Upper lobe of left lung (tissue), 6 donors: ENCODE measurements at places on chromosomes 7 and 10.

GRCh38 chr10:14588084-14588937, 186.4 kb downstream of the FAM107B start:
- no peak for DNase-seq
- H3K27me3 ChIP-seq = no peaks in the 10 kb centered on the region
- peaks cover 15% of the 10 kb centered on the region for H3K4me1 ChIP-seq
- H3K4me3 ChIP-seq = no peak overlapping the region

DNA sequence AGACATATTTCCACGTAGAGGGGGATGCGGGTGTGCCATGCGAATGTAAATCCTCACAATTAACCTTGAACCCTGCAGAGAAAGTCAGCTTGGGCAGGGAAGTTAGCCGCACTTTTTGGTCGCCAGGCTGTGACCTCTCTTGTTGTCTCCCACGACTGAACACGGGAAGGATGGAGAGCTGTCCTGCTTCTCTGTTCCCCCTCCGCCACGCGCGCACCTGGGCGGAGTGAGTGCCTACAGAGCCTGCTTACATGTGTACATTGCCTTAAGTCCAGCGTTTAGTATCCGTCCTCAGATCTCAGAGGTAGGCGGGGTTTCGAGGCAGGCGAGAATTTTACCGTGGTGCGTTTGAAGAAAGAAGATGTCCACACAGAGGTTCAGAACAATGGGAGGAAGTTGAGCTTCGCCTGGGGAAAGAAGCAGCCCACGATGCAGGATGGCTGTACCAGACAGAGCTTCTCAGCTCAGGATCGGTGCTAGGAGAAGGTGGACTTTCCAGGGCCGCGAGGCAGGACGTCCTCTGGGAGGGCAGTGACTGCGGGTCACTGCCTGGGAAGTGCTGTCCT, 482 bp upstream of the ERCC6 start:
- no peaks in the 10 kb centered on the region for H3K36me3 ChIP-seq
- peak; percentile 36 for DNase-seq
- H3K4me1 ChIP-seq = peaks cover 16% of the 10 kb centered on the region
- peak overlapping the region; percentile 76 for H3K4me3 ChIP-seq
- H3K27me3 ChIP-seq = no peaks in the 10 kb centered on the region
- peak overlapping the region; percentile 81 for H3K27ac ChIP-seq

GRCh38 chr10:129755621-129756020, 208.5 kb downstream of the EBF3 start:
- H3K27ac ChIP-seq = no peak overlapping the region
- H3K4me1 ChIP-seq = no peaks in the 10 kb centered on the region

- no peak for DNase-seq
- H3K27me3 ChIP-seq = no peaks in the 10 kb centered on the region
- H3K4me3 ChIP-seq = no peak overlapping the region
- no peaks in the 10 kb centered on the region for H3K4me1 ChIP-seq
- no peaks in the 10 kb centered on the region for H3K36me3 ChIP-seq
Observed at GRCh38 chr10:125661941-125662515, 20.9 kb downstream of the TEX36 start.

- peak; percentile 93 for DNase-seq
- no peaks in the 10 kb centered on the region for H3K36me3 ChIP-seq
- no peak overlapping the region for H3K27ac ChIP-seq
- no peaks in the 10 kb centered on the region for H3K27me3 ChIP-seq
- no peak overlapping the region for H3K4me3 ChIP-seq
Observed at GRCh38 chr7:63900394-63901203, 98.0 kb upstream of the ZNF722 start.

DNA sequence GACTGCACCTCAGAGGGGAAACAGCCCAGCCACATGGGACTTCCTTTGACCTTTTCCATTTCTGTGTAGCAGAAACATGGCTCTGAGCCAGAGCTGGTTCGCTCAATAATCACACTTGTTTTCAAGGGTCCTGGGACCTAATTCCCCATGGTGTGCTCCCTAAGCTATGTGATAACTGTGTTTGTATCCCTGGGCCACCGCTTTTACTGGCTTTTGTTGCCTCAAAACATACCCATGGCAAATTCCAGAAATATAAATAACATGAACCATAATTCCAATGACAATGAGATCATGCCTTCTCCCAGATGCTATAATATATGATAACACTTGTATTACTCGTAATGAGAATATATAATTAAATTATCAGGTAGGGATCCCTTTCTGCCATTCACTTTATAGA, 196.4 kb downstream of the GFRA1 start:
- H3K36me3 ChIP-seq = no peaks in the 10 kb centered on the region
- H3K27me3 ChIP-seq = no peaks in the 10 kb centered on the region

DNA sequence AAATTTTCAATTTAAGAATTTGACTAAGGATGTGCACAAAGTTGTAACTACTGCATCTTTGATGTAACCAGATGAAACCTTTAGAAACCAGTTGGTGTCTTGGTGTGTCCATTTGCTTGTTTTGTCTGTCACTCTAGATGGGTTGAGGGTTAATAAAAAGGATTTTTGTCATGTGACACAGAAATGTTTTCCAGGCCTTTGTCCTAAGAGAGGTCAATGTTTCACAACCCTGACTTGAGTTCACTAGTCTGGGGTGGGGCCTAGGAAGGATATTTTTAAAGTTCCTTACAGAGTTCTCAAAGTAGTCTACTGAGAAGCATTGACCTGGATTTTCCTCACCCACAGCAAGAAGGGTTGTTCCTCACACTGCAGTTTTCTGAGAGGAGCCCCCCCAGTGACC, 90.3 kb downstream of the HERPUD2 start:
- no peaks in the 10 kb centered on the region for H3K4me1 ChIP-seq
- H3K27me3 ChIP-seq = no peaks in the 10 kb centered on the region
- no peak overlapping the region for H3K4me3 ChIP-seq
- no peaks in the 10 kb centered on the region for H3K36me3 ChIP-seq
- DNase-seq = no peak

GRCh38 chr7:135121868-135122267, 26.0 kb upstream of the TMEM140 start:
- no peak overlapping the region for H3K4me3 ChIP-seq
- no peak for DNase-seq
- no peak overlapping the region for H3K27ac ChIP-seq
- no peaks in the 10 kb centered on the region for H3K4me1 ChIP-seq
- no peaks in the 10 kb centered on the region for H3K27me3 ChIP-seq

GRCh38 chr10:50610368-50610767, 13.4 kb downstream of the SGMS1 start:
- H3K4me3 ChIP-seq = no peak overlapping the region
- no peak overlapping the region for H3K27ac ChIP-seq
- H3K27me3 ChIP-seq = no peaks in the 10 kb centered on the region
- DNase-seq = peak; percentile 25

DNA sequence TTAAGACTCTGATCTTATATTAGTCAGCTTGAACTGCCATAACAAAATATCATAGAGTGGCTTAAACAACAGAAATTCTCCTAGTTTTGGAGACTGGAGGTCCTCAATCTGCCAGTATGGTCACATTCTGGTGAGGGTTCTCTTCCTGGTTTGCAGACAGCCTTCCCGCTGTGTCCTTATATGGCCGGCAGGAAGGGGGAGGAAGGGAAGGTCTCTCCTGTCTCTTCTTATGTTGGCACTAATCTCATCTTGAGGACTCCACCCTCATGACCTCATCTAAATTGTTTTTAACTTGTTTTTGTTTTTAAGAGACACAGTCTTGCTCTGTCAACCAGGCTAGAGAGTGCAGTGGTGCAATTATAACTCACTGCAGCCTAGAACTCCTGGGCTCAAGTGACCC, 53.1 kb downstream of the VPS41 start:
- H3K4me3 ChIP-seq = no peak overlapping the region
- no peak overlapping the region for H3K27ac ChIP-seq
- no peaks in the 10 kb centered on the region for H3K36me3 ChIP-seq
- H3K27me3 ChIP-seq = no peaks in the 10 kb centered on the region
- H3K4me1 ChIP-seq = peaks cover 11% of the 10 kb centered on the region

- no peak overlapping the region for H3K4me3 ChIP-seq
- no peak for DNase-seq
- H3K27me3 ChIP-seq = no peaks in the 10 kb centered on the region
- H3K4me1 ChIP-seq = peaks cover 7% of the 10 kb centered on the region
Observed at GRCh38 chr7:111108496-111108895, 17.6 kb downstream of the LRRN3 start.

- no peaks in the 10 kb centered on the region for H3K36me3 ChIP-seq
- no peak for DNase-seq
- H3K4me3 ChIP-seq = no peak overlapping the region
Observed at GRCh38 chr7:24545215-24545614, 28.0 kb upstream of the PALS2 start.

GRCh38 chr7:20224025-20224424, 6.8 kb upstream of the MACC1 start:
- no peaks in the 10 kb centered on the region for H3K27me3 ChIP-seq
- peaks cover 16% of the 10 kb centered on the region for H3K4me1 ChIP-seq
- no peak overlapping the region for H3K27ac ChIP-seq
- H3K36me3 ChIP-seq = no peaks in the 10 kb centered on the region
- DNase-seq = no peak

DNA sequence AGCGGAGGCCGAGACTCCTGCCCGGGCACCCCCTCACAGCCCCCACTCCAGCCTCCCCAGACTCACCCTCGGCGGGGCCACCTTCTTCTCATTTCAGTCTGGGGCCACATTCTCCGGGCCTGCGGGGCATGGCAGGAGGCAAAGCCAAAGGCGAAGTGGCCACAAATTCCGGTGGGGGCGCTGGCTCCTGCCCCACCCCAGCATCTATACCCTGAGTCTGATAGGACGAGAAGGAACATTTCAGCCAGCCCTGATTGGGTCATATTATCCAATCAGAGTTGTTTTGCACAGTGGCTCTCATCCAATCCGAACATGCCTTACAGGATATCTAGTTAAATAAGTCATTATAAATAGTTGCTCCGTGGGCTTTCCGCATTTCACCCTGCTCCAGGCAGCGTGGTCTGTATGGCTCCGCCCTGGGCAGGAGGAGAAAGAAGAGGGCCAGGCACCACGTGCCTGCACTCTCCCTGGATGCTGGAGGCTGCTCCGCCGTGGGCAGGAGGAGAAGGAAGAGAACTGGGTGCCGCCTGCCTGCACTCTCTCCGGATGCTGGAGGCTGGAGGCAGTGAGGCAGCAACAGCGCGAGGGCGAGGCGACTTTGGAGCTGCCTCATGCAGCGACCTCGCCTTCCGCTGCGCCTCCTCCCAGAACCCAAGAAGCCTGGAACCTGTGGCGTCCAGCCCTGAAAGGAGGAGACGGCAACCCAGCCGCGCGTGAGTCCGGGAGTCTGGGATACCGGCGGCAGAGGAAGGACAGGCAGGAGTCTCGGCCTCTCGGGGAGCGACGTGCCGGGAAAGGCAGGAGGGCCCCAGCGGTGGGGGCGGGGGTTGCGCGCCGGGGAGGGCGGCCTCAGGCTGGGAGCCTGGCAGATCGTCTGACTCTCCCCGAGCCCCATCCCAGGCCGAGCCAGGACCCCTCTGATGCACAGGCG, 162.9 kb downstream of the ZNF33B start:
- H3K4me1 ChIP-seq = no peaks in the 10 kb centered on the region
- peak overlapping the region; percentile 57 for H3K4me3 ChIP-seq
- H3K27ac ChIP-seq = peak overlapping the region; percentile 7
- H3K36me3 ChIP-seq = no peaks in the 10 kb centered on the region
- peak; percentile 88 for DNase-seq

- H3K27ac ChIP-seq = no peak overlapping the region
- H3K36me3 ChIP-seq = no peaks in the 10 kb centered on the region
- DNase-seq = no peak
- no peaks in the 10 kb centered on the region for H3K27me3 ChIP-seq
- no peak overlapping the region for H3K4me3 ChIP-seq
- H3K4me1 ChIP-seq = no peaks in the 10 kb centered on the region
Observed at GRCh38 chr10:30596013-30596412, 33.5 kb downstream of the LYZL2 start.

DNA sequence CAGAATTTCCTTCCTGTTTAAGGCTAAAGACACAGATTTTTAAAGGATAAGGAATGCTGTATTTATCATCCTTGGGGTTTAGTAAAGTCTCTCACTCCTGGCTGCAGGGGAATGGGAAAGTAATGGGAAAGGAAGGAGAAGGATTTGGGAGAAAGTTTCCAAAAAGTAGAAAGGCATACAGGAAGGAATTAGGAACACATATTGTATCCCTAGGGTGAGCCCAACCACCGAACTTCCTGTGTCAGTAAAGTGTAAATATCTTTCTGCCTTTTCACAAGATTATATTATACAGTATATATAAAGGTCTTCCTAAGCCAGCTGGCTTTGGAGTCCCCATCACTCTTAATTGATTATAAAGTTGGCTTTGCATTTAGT, 12.0 kb upstream of the UBE2D1 start:
- H3K4me1 ChIP-seq = peaks cover 9% of the 10 kb centered on the region
- no peaks in the 10 kb centered on the region for H3K36me3 ChIP-seq
- H3K4me3 ChIP-seq = no peak overlapping the region
- no peak overlapping the region for H3K27ac ChIP-seq
- DNase-seq = no peak
- H3K27me3 ChIP-seq = no peaks in the 10 kb centered on the region

DNA sequence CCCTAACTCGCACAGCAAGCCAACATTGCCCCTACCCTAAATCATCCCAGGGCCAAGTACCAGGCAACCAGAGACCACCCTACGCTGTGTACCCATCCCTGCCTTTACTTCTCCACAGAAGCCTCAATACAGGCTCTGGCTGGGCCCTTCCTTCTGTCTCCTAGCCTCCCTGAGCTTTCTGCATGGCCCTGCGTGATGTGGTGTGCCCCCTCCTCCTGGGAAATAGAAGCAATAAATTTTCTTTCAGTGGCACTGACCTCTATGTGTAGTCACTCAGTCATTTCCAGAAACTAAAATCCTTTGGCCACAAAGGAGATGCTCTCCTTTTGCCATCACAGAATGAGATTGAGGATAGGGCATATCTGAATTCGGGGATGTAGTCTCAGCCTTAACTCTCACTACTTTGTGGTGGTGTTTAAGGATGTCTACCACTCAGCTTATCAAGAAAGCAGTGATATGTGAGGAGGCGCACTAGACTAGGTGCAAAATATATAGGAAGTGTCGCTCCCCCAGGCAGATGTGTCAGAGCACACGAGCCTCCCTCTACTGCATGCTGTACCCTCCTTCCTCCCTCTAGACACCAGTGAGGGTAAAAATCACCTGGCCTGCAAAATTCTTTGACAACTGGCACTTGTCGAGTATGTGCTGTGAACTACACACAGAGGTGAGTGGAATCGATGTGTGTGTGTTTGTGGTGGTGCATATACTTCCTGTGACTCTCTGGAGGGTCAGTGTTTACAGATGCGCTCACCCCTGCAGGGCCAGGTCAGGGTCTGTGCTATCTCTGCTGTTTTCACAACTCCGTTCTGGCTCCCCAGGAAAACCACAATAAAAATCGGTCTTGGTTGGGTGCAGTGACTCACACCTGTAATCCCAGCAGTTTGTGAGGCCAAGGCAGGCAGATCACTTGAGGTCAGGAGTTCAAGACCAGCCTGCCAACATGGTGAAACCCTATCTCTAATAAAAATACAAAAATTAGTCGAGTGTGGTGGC, 825.9 kb upstream of the IGFBP3 start:
- no peaks in the 10 kb centered on the region for H3K27me3 ChIP-seq
- H3K27ac ChIP-seq = no peak overlapping the region
- no peak for DNase-seq
- H3K36me3 ChIP-seq = no peaks in the 10 kb centered on the region
- no peaks in the 10 kb centered on the region for H3K4me1 ChIP-seq
